Tibial nerve (tissue), 4 donors: ENCODE measurements at places on chromosomes 3 and 15. TPM values are rescaled to one million over a fixed set of nuclear protein-coding genes. Genes with fewer than 3 reads are reported as not detected.

Gene SLC22A14
- not detected for total RNA-seq

Gene GPR149
- total RNA-seq = not detected

Gene STARD5
- total RNA-seq = 7.1 TPM

Gene NEO1
- 41.5 TPM for total RNA-seq

Gene MINAR1
- total RNA-seq = 0.21 TPM

Gene SETD5
- total RNA-seq = 113 TPM

Gene PARL
- total RNA-seq = 49.0 TPM

Gene FURIN
- 52.2 TPM for total RNA-seq

Gene SPESP1
- 3.5 TPM for total RNA-seq

Gene SYNPR
- total RNA-seq = not detected

Gene ETV5
- total RNA-seq = 14.0 TPM

Gene EPHB1
- 0.30 TPM for total RNA-seq

Gene CPLX3
- not detected for total RNA-seq

Gene PLIN1
- total RNA-seq = 308 TPM

Gene CLRN1
- total RNA-seq = not detected

Gene C3orf20
- not detected for total RNA-seq

Gene CASR
- total RNA-seq = not detected

Gene GCHFR
- total RNA-seq = 24.5 TPM

Gene IQCF5
- total RNA-seq = not detected

Gene CYP8B1
- not detected for total RNA-seq
